ENCODE measurements at places on chromosomes 7 and 10.

DNA sequence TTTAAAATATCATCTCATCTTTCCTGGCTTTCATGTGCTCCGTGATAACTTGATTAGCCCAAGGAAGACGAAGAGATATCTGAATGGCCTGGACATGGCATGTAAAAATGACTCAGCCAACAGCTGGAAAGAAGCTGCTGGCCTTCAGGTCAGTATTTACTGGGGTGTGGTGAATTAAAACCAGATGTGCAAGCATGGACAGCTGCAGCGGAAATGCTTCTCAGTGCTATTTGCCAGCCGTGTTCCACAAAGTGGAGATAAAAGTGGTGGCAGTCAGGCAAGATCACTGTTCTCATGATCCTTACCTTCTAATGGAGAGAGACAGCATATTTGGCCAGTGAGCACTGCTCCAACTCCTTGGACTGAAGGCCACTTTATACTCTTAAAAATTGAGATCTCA is 203.1 kb upstream of the VSTM2A start:
- DNase-seq, result peak; percentile 66

DNA sequence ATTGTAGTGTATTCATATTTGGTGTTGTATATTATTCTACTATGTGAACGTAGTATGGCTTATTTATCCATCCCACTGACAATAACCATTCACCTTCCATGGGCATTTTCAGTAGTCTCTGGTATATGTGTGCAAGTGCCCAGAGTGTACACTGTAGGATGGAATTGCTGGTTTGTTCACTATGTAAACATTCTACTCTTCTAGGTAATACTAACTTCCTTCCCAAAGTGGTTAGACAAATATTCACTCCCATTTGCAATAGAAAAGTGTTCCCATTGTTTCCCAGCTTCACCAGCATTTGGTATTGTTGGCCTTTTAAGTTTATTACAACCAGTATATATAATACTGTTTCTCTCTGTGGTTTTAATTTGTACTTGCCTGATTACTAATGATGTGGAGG is 153.7 kb downstream of the C7orf25 start:
- DNase-seq, result no peak

DNA sequence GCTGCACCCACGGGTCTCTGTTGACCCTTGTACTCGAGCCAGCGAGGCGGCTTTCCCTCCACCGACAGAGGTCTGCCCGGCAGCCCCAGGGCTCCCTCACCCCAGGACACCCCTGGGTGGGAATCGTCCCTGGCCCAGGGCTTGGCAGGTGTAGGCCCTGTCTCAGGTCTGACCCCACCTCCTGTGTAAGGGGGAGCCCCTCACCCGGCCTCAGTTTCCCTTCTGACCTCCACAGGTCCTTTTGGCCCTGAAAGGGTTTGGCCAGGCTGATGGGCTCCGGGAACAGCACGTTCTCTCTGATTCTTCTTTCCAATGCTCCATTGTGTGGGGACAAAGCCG is 25.0 kb upstream of the ELFN1 start:
- DNase-seq, result no peak

GRCh38 chr10:86265236-86265894 is 101.2 kb downstream of the GRID1 start:
- no peak for DNase-seq

GRCh38 chr7:132291481-132291880 is 284.8 kb downstream of the PLXNA4 start:
- DNase-seq, result no peak

- DNase-seq, result no peak
These were observed 91.1 kb downstream of the PPP1R9A start for GRCh38 chr7:94998266-94999068.

GRCh38 chr10:22832851-22833250 is 95.0 kb upstream of the ARMC3 start:
- DNase-seq, result no peak

DNA sequence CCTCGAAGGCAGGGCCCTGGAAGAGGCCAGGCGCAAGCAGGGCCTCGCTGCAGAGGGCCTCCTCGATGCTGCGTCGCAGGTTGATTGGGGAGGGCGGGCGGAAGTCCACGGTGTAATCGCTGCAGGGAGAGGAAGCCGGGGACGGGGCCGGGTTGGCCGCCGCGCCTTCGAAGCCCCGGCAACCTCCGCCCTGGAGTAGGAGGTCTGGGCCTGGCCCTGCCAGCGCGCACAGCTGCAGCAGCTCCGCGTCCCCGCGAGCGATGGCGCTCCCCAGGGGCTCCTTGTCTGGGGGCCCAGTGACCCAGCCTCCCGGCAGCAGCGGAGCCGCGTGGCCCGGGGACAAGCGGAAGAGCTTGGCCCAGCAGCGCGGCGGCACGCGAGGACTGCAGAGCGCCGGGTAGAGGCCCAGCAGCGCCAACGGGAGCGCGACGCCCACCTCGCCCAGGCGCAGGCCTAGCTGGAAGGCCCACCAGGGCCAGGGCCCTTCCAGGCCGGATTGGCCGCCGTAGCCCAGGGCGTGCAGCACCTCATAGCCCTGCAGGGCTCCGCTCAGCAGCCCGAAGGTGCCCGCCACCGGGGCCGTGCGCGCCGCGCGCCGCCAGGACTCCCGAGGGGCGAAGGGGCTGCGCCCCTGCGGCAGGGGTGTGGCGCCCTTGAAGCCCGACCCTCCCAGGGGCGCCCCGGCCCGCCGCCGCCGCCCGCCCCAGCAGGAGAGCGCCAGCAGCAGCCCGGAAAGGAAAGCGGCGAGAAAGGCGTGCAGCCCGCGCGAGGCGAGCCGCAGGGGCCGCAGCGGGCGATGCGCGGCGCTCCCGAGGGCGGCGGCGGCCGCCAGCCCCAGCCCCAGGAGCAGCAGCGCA is 7.8 kb upstream of the RBM28 start:
- no peak for DNase-seq

GRCh38 chr7:143416565-143417149 is 8.0 kb upstream of the EPHA1 start:
- DNase-seq, result no peak

DNA sequence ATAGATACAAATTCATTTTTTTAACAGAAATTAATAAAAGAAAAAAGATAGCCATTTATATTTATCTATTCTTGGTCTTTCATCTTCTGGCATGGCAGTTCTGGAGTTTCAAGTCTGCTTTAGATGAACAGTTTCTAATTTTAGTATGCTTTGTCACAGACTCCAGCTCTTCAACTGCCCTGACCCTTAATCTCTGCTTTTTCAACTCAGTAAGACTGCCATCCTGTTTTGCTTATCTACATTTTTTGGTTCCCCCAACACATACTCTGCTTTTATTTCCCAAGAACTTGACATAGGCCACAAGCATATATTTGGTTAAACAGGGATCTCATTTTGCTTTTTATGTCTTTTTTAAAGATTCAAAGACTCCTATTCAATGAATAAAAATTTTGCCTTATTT is 309.3 kb upstream of the KCND2 start:
- no peak for DNase-seq

DNA sequence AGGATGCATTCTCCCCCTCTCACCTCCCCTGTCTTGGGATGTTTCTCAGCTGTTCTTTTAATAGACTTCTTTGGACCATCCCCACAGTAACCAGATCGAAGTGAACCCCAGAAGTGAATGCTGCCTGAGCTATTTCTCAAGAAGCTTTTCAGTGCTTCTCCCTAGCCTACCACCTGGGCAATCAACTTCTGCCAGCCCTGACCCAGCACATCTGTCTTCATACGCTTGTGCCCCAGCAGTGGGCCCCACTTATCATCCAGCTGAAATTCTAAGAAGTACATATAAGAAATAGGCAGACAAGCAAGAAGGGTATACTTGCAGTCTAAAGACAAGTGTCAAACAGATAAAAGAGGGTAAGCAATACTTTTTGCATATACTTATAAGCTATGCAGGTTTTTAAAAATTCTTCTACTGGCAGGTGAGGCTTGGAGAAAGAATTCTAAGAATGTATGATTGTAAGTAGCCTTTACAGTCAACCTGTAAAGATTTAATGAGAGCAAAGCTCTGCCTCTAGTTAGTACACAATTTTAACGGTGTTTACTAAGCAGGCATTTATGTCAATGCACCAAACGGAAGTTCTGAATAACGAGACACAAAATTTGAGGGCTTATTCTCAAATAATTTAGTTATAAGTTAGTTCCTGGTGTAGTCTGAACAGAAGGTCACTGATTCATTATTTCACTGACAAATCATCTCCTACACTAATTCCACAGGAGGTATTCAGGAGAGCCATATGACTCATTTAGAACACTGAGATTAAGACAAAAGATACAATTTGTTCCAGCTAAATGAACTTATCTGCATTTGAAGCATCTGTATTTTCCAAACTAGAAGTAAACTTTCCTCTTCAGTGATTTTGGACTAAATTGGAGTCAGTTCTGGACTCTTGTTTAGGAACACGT is 83.3 kb downstream of the RNLS start:
- peak; percentile 39 for DNase-seq

DNA sequence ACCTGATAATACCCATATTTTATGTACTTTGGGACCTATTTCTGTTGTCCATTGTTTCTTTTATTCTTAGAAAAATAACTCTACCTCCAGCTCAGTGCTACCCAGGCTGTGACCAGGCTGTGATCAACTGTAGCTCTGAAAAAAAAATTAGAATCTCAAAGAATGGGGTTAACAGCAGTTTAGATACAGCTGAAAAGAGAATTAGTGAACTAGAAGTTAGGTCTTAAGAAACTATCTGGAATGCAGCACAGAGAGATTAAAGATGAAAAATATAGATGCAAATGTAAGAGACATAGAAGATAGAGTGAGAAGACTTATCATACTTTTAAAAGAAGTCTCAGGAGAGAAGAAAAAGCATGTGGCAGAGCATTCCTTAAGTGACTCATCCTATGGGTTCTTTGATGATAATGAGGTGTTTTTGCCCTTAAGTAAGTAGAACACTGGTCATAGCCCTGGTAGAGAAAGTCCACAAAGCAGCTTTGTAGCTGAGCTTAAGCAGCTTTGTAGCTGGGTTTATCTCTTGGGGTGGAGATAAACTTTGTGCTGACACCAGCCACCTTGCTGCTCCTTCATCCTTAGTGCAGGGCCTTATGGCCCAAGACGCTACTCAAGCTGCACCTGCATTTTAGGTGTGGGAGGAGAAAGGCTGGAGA is 27.3 kb upstream of the SFRP5 start:
- no peak for DNase-seq

- DNase-seq, result no peak
These were observed 22.5 kb upstream of the VAX1 start for GRCh38 chr10:117160567-117160966.

- DNase-seq, result no peak
These were observed 207.0 kb upstream of the CXCL12 start for GRCh38 chr10:44591911-44592310.

DNA sequence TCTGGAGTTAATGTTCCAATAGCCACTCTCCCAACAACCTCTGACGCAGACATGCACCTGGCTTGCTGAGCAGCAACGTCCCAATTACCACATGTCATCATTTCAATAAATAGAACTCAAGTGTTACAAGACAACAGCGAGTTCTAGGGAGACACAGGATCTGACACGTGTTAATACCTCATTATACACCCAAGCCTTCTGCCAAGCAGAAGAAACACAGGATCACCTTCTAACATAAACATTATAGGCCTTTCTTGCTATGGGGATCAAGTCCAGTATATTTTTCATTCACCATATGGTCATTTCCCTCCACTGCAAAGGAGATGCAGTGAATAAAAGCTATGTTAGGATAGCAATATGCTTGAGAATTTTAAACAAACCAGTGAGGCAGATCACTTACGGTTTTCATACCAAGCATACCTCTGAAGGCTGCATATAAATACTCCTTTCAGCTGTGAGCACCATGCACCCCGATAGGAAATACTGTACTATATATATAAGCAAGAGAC is 74.2 kb downstream of the JAZF1 start:
- DNase-seq, result no peak

GRCh38 chr10:87702260-87702972 is 42.7 kb downstream of the PAPSS2 start:
- no peak for DNase-seq

GRCh38 chr10:119006451-119007210 is 22.9 kb upstream of the NANOS1 start:
- peak; percentile 96 for DNase-seq

DNA sequence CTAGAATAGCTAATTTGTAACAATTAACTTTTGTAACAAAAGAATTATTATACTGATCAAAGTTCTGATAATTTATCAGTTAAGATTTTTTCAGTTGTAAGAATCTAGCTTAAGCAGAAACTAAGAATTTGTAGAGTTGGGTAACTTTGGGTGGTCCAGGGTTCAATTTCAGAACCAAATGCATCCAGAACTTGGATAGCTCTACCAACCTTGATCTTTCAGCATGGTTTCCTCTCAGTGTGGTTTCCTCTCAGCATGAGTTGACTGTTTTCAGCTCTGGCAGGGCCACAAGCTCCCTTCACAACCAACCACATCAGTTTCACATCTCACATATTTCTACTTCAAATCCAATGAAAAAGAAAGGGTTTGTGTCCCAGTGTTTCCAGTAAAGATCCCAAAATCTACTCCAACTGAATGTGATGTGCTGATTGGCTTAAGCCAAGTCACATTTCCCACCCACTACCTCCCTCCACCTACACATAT is 3.3 kb upstream of the FAS start:
- DNase-seq, result no peak

- no peak for DNase-seq
These were observed 99.1 kb downstream of the ANK3 start for GRCh38 chr10:60290558-60290957.

GRCh38 chr7:18890885-18891621 is 226.4 kb downstream of the TWIST1 start:
- DNase-seq, result no peak

GRCh38 chr10:110326351-110327032 is 21.8 kb upstream of the SMNDC1 start:
- DNase-seq, result peak; percentile 82

DNA sequence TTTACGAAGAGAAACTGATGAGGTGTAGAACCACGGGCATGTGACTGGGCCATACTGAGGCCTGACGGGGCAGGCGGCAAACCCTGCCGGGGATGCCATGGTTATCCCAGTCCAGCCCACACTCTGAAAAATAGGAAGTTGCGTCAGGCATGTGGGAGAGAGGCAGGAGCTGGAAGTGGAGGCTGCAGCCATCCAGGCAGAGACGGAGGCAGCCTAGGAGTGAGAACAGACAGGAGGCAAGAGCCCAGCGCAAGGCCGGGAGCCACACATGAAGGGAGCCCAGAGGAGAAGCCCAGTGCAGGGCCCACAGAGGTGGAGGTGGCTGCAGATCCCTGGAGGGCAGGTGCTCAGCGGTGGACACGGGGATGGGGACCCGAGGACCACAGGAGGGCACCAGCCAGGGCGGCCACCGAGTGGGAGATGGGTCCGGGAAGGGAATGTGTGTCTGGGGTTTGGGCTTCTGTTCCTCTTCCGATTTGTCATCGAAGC is 175.2 kb upstream of the PPP2R2D start:
- DNase-seq, result no peak
